ENCODE measurements at places on chromosomes 1 and 21. TPM values are rescaled to one million over a fixed set of nuclear protein-coding genes. Genes with fewer than 3 reads are reported as not detected.

The IFFO2 gene
- total RNA-seq = 5.6 TPM

DNA sequence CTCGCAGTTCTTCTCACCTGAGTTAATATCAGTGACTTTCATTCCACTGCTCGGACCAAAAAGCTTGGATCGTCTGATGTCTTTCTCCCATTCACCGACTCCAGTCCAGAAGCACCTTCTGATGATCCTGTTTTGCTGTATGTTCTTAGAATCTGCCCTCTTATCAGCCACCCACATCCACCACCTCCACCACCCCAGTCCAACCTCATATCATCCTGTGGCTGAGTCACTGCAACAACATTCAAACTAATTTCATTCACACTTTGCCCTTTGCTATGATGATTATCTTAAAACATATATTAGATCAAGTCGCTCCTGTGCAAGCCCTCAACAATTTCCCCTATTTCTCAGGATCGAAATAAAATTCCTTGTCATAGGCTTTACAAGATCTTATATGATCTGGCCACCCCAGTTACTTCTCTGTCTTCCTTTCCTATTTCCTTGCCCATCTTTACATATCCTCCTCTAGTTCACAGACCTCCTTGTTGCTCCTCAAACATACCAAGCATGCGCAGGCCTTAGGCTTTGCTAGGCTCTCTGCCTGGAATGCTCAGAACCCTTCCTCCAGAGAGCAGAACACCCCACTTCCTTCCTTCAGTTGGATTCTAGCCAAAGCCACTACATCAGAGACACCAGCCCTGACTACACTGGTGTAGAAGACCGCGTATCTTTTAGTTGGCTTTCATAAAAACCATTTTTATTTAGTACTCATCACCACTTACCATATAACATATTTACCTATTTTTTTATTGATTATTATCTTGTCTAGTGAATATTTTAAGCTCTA is 335.7 kb upstream of the GREM2 start:
- H3K4me3 ChIP-seq = no peak overlapping the region
- H3K36me3 ChIP-seq = no peaks in the 10 kb centered on the region
- DNase-seq = no peak
- no peaks in the 10 kb centered on the region for H3K4me1 ChIP-seq

DNA sequence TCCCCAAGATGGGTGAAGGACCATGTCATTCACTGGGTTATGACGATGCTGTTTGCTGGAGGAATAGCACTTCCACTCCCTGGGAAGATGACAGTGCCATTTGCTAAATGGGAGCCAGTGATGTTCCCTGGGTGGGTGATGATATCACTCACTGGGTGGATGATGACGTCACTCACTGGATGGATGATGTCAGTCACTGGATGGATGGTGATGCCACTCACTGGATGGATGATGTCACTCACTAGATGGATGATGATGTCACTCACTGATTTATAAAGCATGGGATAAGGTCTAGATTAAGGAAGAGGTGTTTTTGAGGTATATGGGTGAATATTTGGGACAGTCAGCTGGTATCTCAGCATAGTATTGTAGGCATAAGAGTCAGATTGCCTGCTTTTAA is 457.2 kb downstream of the AJAP1 start:
- no peak overlapping the region for H3K4me3 ChIP-seq
- no peaks in the 10 kb centered on the region for H3K4me1 ChIP-seq
- DNase-seq = no peak
- H3K27ac ChIP-seq = no peak overlapping the region

- no peak overlapping the region for H3K27ac ChIP-seq
- no peaks in the 10 kb centered on the region for H3K36me3 ChIP-seq
- H3K4me1 ChIP-seq = peaks cover 7% of the 10 kb centered on the region
- no peak overlapping the region for H3K4me3 ChIP-seq
- H3K27me3 ChIP-seq = no peaks in the 10 kb centered on the region
Measured at GRCh38 chr1:236725668-236726067, 39.4 kb downstream of the ACTN2 start.

The FCGR1A gene
- 8.7 TPM for total RNA-seq

DNA sequence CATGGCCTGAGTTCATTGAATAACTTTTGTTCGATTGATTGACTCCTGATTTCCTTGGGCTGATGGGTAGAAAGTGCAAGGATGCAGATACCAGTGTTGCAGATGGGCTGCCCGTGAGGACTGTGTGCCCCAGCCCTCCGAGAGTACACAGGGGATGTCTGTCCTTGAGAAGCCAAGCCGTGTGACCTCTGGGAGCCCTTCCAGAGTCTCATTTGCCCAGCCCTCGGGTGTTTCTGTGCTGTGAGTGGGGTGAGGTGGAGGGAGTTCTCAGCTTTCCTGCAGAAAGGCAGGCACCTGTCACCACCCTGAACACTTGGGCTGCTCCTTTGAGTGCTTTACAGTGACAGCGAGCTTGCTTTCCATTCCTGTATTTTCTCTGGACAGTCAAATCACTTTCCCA is 96.4 kb upstream of the CACNA1E start:
- no peak overlapping the region for H3K27ac ChIP-seq
- no peaks in the 10 kb centered on the region for H3K4me1 ChIP-seq
- no peak overlapping the region for H3K4me3 ChIP-seq

GRCh38 chr1:15803380-15803779 is 4.1 kb downstream of the UQCRHL start:
- H3K4me3 ChIP-seq = no peak overlapping the region
- H3K27me3 ChIP-seq = no peaks in the 10 kb centered on the region
- no peak overlapping the region for H3K27ac ChIP-seq
- H3K4me1 ChIP-seq = peaks cover 20% of the 10 kb centered on the region
- no peaks in the 10 kb centered on the region for H3K36me3 ChIP-seq

The GPR153 gene
- total RNA-seq = 6.3 TPM

- no peak overlapping the region for H3K27ac ChIP-seq
- no peaks in the 10 kb centered on the region for H3K36me3 ChIP-seq
- DNase-seq = no peak
- no peaks in the 10 kb centered on the region for H3K27me3 ChIP-seq
Measured at GRCh38 chr1:34708106-34708505, 46.7 kb upstream of the GJB5 start.

GRCh38 chr1:158752155-158752712 is 2.3 kb upstream of the OR6K6 start:
- no peaks in the 10 kb centered on the region for H3K27me3 ChIP-seq
- no peak overlapping the region for H3K27ac ChIP-seq
- no peaks in the 10 kb centered on the region for H3K4me1 ChIP-seq

GRCh38 chr1:176932114-176933104 is 232.1 kb downstream of the ASTN1 start:
- H3K27ac ChIP-seq = no peak overlapping the region
- no peaks in the 10 kb centered on the region for H3K4me1 ChIP-seq

DNA sequence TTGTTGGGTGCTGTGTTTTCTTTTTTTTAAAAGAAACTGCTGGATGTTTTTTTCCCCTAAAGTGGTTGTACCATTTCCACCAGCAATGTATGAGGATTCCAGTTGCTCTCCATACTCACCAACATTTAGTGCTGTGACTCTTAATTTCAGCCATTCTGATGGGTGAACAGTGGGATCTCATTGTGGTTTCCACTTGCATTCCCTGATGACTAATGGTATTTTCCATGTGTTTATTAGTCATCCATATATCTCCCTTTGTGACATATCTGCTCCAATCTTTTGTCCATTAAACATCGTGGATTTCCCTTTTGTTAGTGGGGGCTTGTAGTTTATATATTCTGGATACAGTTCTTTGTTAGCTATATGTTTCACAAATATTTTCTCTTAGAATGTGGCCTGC is 206.0 kb downstream of the CAMTA1 start:
- H3K4me3 ChIP-seq = no peak overlapping the region
- no peaks in the 10 kb centered on the region for H3K36me3 ChIP-seq
- no peaks in the 10 kb centered on the region for H3K27me3 ChIP-seq
- no peak for DNase-seq
- H3K4me1 ChIP-seq = no peaks in the 10 kb centered on the region

- no peaks in the 10 kb centered on the region for H3K27me3 ChIP-seq
- no peak overlapping the region for H3K27ac ChIP-seq
- H3K36me3 ChIP-seq = no peaks in the 10 kb centered on the region
- no peaks in the 10 kb centered on the region for H3K4me1 ChIP-seq
Measured at GRCh38 chr21:44461464-44462001, 6.2 kb downstream of the LRRC3 start.

The TLR5 gene
- total RNA-seq = 13.8 TPM

The CLIC6 gene
- 0.37 TPM for total RNA-seq

DNA sequence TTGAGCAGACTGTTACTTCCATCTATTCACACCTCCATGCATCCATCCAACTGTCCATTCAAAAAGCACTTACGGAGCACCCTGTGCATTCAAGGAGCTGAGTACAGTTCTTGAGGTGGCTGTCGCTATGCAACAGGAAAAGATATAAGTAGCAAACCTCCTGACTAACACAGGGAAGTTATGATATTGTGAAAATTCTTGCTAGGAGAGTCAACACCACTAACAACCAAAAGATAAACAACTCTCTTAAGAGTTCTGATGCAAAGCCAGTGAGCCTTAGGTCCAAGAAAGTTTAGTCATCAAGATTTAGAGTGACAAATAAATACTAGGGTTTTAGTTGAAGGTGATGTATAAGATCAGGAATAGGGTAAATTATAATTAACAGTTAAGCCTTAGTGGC is 44.5 kb upstream of the TRIM45 start:
- H3K27me3 ChIP-seq = no peaks in the 10 kb centered on the region
- no peak for DNase-seq
- H3K4me3 ChIP-seq = no peak overlapping the region
- H3K27ac ChIP-seq = no peak overlapping the region

DNA sequence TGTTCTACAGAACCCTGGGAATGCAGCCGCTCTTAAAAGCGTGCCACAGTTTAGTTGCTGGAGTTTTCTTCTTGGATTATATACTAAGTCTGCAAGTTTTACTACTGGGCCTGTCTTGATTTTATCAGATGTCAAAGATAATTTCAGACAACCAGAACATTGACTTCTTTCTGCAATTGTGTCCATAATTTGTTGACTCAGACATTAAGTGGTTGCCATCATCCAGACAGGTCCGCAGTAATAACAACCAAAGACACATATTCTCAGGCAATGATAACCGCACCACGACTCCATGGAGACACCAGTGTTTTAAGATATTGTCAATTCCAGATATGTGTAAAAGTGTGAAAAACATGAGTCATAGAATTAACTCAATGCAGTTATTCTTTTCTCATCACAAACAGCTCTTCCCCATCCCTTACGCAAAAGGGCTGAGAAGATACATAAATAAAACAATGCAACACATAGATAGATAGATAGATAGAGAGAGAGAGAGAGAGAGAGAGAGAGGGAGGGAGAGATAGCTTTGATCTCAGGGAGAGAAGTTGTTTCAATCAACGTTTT is 90.4 kb upstream of the FMN2 start:
- no peaks in the 10 kb centered on the region for H3K4me1 ChIP-seq
- no peaks in the 10 kb centered on the region for H3K27me3 ChIP-seq
- no peak for DNase-seq
- no peak overlapping the region for H3K4me3 ChIP-seq
- H3K27ac ChIP-seq = no peak overlapping the region
- no peaks in the 10 kb centered on the region for H3K36me3 ChIP-seq

The ESRRG gene
- total RNA-seq = 1.6 TPM

- no peaks in the 10 kb centered on the region for H3K4me1 ChIP-seq
- H3K36me3 ChIP-seq = no peaks in the 10 kb centered on the region
- H3K27me3 ChIP-seq = no peaks in the 10 kb centered on the region
- no peak overlapping the region for H3K4me3 ChIP-seq
- no peak for DNase-seq
- no peak overlapping the region for H3K27ac ChIP-seq
Measured at GRCh38 chr1:244231572-244232315, 180.7 kb downstream of the ZBTB18 start.

DNA sequence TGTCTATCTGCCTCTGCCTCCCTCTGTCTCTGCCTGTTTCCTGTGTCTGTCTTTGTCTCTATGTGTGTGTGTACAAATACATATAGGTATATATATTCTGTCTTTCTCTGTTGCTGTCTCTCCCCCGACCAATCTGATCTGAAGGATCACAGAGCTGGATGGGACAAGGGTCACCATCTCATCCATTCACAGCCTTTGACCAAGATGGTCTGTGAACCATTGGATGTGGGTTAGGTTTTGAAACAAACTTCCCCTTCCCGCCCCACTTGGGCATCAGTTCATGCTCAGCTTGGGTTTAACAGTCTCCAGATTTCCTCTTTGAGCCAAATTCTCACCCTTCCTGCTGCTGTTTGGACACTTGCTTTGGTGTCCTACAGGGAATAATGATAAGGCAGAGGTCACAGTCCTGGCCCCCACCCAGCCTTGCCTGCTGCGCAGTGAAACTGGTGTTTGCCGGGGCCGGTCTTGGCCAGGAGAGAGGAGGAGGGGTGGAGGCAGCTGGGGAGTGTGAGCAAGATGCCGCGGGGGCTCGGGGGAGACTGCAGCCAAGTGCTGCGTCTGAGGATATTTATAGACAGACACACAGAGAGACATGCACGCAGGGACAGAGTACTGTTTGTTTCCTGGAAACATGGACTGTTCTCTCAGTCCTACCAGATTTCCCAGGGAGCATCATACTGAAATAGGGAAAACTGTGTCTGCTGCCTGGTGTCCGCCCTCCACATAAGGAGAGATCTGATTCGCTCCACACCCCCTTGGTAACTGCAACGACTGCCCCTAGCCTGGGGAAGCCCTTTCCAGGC is 27.0 kb upstream of the BTG2 start:
- peak; percentile 95 for DNase-seq
- H3K36me3 ChIP-seq = no peaks in the 10 kb centered on the region
- H3K4me1 ChIP-seq = peaks cover 46% of the 10 kb centered on the region
- no peak overlapping the region for H3K4me3 ChIP-seq
- peak overlapping the region; percentile 73 for H3K27ac ChIP-seq

DNA sequence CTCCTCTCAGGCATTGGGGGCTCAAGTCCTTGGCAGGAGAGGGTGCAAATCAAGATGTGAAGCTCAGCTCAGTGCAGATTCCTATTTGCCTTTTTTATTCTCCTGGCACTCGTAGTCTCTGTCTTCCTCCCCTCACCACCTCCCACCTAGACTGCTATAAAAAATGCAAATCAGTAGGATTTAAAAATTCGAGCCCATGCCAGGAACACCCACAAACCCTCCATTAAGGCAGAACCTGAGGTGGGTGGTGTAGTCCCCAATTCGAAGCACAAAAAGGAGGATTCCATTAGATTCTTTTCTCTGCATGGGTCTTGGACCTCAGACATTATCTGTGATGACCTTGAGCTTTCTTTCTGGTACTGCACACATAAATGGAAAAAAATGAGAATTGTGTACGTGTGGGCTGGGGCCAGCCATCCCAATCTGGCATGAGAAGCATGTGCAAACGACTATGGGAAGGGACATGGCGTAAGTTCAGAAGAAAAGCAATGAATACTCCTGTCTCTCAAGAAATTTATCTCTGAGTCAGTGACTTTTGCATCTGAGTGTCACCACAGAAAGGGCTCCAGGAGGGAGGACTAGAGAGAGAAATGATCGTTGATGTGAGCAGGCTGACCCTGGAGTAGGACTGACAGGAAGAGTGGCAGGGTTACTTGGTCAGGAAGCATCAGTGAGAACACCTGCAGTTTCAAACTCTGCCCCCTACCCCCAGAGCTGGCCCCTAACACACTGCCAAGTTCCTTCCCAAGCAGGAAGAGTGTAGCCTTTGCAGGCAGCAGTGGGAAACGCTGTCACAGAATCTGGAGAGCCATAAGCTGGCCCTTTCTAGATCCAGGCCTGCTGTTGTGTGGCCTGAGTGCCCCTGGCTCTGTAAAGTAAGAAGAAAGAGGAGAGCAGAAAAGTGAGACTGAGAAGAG is 1.7 kb downstream of the INKA2 start:
- H3K36me3 ChIP-seq = no peaks in the 10 kb centered on the region
- peak overlapping the region; percentile 90 for H3K27ac ChIP-seq

- DNase-seq = no peak
- H3K27me3 ChIP-seq = no peaks in the 10 kb centered on the region
- no peaks in the 10 kb centered on the region for H3K4me1 ChIP-seq
- no peak overlapping the region for H3K4me3 ChIP-seq
Measured at GRCh38 chr1:33821291-33821690, 42.6 kb upstream of the HMGB4 start.

Measured in testis (tissue), 5 donors.